H9 (cell line): ENCODE measurements at places on chromosomes 5 and 9.

DNA sequence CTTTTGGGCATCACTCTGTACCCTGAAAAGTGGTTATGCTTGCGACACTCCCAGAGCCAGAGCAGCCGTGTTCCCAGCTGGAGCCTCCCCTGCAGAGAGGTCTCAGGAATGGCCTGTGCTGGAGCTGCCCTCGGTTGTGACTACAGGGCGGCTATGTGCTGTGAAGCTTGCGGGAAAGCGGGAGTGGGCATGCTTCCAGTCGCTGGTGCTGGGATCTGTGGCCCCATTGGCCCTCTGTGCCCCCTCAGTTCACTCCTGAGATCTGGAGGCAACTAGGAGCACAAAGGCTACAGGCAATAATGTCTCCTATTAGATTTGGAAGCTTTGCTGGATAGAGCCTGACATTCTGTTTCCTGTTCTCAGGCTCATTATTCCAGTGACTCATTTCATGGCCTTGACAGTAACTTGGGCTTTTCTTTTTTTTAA lies 56.9 kb downstream of the GPR107 start:
- H3K27ac ChIP-seq, result no peak overlapping the region
- H3K27me3 ChIP-seq, result no peaks in the 10 kb centered on the region
- peaks cover 4% of the 10 kb centered on the region; the same call in 2 of the 3 replicates for H3K36me3 ChIP-seq

- no peaks in the 10 kb centered on the region for H3K36me3 ChIP-seq
- no peaks in the 10 kb centered on the region; the same call in 1 of the 2 replicates for H3K4me1 ChIP-seq
- H3K27me3 ChIP-seq, result no peaks in the 10 kb centered on the region
- no peak overlapping the region for H3K27ac ChIP-seq
- H3K4me3 ChIP-seq, result no peak overlapping the region
Measured at GRCh38 chr5:142506046-142506445, 179.8 kb downstream of the FGF1 start.

DNA sequence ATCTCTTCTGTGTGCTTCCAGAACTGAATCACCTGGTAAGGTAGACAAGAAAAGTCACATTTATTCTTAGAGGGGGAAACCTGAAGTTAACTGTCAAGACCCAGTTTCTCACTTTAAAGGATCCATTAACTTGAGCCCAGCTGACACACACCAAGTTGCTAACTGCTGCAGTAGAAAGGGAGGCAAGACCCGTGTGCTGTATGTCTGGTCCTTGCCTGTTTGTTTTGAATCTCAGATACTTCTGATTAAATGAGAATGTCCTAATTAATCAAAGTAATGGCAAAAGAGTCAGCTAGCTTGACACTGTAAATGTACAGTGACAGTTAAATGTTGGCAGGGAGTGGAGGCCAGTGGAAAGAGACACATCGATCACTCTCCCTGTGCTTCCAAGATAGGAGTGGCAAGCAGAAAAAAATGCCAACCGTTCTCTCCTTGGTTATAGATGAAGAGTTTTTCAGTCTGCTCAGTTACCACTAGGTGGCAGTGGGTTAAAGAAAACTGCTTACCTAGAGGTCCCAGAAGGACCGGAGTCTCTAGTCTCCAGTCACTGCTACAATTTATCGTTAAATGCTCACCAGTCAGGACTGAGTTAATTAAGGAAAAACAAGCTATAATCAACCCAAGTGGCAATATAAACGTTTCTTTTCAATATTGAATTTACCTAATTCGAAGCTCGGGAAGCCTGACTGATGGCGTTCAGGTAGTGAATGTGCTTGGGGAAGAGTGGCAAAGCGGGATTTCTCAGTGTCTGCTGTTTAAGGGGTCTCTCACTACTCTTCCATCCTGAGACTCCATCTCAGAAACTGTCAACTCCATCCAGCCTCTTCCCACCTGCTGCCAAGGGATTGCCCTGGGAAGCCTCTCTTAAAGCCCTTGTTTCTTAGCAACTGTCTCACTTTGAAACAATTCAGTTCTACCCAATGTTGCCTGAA lies 18.4 kb downstream of the LSM11 start:
- H3K27me3 ChIP-seq, result no peaks in the 10 kb centered on the region
- no peak overlapping the region for H3K4me3 ChIP-seq
- no peaks in the 10 kb centered on the region for H3K4me1 ChIP-seq

GRCh38 chr5:177309351-177310191 lies 2.1 kb downstream of the MXD3 start:
- H3K36me3 ChIP-seq, result peaks cover 30% of the 10 kb centered on the region
- H3K4me3 ChIP-seq, result peak overlapping the region; percentile 70
- H3K27ac ChIP-seq, result no peak overlapping the region

DNA sequence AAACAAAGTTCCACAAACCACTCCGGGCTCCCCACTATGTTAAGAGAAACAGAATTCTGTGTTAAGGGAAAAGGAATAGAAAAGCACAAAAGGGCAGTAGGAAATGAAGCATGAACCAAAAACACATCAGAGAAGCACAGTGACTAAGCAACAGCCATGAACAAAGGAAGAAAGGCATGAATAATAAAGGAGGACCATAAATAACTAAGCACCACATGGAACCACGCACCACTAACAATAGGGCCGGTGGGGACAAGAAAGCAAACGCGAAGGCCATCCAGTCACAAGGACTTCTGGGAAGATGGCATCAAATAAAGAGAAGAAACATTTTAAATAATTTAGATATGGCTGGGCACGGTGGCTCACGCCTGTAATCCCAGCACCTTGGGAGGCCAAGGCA lies 18.0 kb downstream of the PRUNE2 start:
- peak; percentile 60 for DNase-seq
- peak overlapping the region; percentile 55 for H3K27ac ChIP-seq
- H3K4me1 ChIP-seq, result peaks cover 20% of the 10 kb centered on the region
- H3K4me3 ChIP-seq, result no peak overlapping the region

GRCh38 chr5:96297867-96298266 lies 135.2 kb downstream of the PCSK1 start:
- no peak overlapping the region for H3K27ac ChIP-seq
- H3K4me3 ChIP-seq, result no peak overlapping the region
- no peaks in the 10 kb centered on the region for H3K27me3 ChIP-seq
- DNase-seq, result no peak
- H3K4me1 ChIP-seq, result no peaks in the 10 kb centered on the region; the same call in 1 of the 2 replicates
